Iris pigment epithelial cell (primary cell): ENCODE measurements at places on chromosomes 5 and 9.

- DNase-seq: peak; percentile 42
Measured at GRCh38 chr5:74948031-74948546, 81.9 kb upstream of the FAM169A start.

GRCh38 chr5:171840711-171841522 lies 55.3 kb downstream of the SMIM23 start:
- no peak for DNase-seq

DNA sequence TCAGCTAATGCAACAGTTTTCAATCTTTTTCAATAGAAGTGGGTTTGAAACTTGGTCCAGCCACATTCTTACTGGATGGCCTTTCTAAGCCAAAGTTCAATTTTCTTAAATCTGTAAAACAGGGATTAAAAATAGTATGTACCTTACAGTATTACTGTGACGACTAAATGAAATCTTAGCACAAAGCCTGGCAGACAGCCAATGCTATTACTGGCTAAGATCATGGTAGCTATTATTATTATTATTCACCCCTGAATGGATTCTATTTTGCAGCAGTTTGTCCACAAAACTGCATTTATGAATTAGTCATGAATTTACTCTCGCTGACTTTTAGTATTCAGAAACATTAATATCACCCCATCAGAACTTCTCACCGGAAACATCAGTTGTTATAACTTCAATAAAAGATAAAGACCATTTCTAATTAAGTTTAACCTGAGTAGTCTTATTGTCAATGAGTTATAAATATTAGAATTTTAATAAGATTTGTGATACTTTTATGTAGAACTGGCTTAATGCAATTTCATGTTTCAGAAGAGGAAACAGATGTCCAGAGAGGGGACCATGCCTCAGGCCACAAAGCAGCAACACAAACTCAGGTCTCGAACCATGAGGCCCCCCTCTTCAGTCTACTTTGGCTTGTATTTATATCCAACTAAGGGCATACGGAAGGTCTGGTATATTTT lies 468.2 kb downstream of the ARHGEF28 start:
- DNase-seq: peak; percentile 64

- no peak for DNase-seq
Measured at GRCh38 chr9:91572044-91572443, 148.4 kb upstream of the NFIL3 start.

GRCh38 chr9:677461-678097 lies 163.9 kb upstream of the DMRT1 start:
- DNase-seq: no peak

GRCh38 chr9:74742792-74743730 lies 144.7 kb downstream of the TRPM6 start:
- DNase-seq: peak; percentile 44

GRCh38 chr5:32581010-32581785 lies 4.2 kb upstream of the SUB1 start:
- no peak for DNase-seq

- DNase-seq: no peak
Measured at GRCh38 chr9:108748776-108749175, 107.0 kb downstream of the ACTL7B start.

DNA sequence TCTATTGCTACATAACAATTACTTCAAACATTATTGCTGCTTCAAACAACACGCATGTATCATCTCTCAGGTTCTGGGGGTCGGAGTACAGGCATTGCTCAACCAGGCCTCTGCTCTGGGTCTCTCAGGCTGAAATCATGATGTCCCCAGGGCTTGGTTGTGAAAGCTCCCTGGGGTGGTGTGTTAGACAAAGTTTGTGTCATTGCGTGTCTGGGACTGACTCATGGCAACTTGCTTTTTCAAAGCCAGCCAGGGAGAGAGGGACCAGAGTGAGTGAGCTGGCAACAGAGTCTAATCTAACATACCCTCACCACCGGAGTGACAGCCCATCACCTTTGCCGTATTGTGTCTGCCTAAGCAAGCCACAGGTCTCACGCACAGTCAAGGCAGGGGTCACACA lies 259.2 kb upstream of the NFIL3 start:
- DNase-seq: peak; percentile 27

- no peak for DNase-seq
Measured at GRCh38 chr9:69743930-69744329, 15.9 kb downstream of the PTAR1 start.

GRCh38 chr9:98101868-98102273 lies 17.2 kb downstream of the TRIM14 start:
- DNase-seq: peak; percentile 59

DNA sequence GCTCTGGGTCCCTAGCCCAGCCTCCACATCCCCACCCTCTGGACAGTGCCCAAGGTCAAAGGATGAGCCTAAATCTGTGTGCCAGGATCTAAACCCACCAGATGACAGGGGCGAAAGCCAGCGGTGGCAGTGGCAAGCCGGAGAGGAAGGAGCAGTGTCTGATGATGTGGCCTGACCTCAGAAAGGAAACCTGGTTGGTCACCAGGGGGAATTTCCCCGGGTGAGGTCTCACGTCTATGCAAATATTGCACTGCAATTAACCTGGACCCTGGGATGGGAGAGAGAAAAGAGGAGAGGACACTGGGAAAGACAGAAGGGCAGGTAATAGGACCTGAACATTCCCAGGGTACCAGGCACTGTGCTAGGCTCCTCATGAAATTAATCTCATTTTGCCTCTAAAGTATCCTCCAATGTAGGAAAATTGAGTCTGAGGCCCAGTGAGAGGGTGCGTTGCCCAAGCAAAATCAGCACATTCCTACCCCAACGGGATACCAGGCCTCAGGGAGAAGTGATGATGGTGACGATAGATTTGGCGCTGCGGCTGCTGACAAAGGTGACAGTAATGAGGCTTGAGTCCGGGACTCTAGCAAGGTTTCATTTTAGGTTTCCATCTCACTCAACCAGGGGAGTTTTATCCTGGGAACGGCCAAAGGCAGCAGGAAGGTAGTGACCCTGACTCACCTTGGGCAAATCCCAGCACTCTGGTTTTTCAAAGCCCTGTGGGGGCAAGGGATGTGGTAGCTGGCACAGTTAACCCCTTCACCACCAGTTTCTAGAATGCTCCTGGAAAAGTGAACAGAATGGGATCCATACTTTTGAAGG lies 13.4 kb upstream of the TNIP1 start:
- DNase-seq: peak; percentile 49

GRCh38 chr5:1430121-1430795 lies 15.0 kb downstream of the SLC6A3 start:
- DNase-seq: no peak

GRCh38 chr9:94002316-94003140 lies 47.4 kb upstream of the BARX1 start:
- peak; percentile 63 for DNase-seq

- DNase-seq: peak; percentile 48
Measured at GRCh38 chr5:139138809-139139208, 59.4 kb downstream of the SIL1 start.

DNA sequence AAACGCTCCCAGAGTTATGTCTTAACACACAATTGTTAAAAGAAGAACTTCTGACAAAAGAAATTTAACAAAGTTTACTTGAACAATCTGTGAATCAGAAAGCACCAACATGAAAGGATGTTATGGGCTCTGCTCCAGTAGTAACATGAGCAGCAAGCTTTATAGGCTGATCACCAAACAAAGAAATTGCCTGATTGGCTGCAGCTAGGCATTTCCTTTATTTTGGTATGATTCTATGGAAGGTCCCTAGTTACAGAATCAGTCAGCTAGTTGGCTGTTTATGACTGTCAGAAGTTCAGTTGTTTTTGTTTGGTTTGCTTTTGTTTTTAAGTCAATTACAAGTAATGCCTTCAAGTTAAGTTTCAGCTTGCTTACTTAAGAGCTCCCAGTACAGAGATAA lies 102.4 kb upstream of the SMC2 start:
- peak; percentile 76 for DNase-seq

GRCh38 chr5:88287846-88288527 lies 19.3 kb upstream of the TMEM161B start:
- DNase-seq: no peak

DNA sequence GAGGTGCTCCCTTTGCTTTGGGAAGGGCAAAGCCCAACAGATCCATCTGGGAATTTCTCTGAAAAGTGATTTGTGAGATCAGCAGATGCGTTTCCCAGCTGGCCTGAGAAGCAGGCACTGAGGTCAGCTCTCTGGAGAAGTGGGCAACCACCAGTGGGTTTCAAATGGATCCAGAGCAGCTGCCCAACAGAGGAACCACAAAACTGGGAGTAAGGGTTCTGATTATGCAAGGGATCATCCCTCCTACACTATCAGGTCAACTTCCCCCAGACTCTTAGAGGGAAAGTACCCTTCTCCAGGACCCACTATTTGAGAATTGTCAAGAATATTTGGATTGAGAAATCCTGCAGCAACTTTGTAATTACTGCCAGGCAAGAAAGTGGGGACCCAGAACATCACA lies 21.7 kb downstream of the CCL28 start:
- no peak for DNase-seq

DNA sequence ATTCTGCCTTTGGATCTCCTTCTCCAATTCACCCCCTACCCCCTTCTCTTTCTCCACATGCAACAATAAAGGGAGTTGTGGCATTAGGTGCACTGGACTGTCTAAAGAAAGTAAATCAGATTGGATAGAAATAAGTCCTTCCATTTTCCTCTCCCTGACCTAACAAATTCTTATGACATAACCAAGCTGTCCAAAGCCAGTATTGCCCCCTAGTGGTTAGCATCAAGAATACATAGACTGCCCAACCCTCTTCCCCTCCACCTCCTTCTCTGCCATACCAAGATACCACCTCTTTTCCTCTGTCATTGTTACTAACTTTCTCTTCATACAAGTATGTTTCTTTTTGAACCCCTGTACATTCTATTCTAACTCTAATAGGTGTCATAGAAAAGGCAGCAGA lies 45.7 kb downstream of the PPARGC1B start:
- DNase-seq: no peak

DNA sequence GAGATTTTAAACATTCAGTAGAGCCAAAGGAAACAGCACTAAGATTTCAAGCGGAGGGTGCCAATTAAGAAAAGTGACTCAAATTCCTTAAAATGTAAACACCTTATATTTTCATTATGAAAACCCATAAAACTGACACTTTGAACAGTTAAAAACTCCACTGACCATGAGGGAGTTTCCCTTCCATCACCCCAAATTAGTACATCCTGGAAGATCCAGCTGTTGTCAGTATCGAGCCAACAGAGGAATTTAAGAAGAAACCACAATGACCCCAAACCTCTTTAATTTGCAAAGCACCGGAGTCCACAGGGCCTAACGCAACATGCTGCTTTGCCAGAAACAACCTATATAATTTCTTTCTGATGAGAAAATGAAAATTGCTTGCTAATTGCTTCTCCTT lies 41.3 kb downstream of the ROR2 start:
- peak; percentile 43 for DNase-seq

DNA sequence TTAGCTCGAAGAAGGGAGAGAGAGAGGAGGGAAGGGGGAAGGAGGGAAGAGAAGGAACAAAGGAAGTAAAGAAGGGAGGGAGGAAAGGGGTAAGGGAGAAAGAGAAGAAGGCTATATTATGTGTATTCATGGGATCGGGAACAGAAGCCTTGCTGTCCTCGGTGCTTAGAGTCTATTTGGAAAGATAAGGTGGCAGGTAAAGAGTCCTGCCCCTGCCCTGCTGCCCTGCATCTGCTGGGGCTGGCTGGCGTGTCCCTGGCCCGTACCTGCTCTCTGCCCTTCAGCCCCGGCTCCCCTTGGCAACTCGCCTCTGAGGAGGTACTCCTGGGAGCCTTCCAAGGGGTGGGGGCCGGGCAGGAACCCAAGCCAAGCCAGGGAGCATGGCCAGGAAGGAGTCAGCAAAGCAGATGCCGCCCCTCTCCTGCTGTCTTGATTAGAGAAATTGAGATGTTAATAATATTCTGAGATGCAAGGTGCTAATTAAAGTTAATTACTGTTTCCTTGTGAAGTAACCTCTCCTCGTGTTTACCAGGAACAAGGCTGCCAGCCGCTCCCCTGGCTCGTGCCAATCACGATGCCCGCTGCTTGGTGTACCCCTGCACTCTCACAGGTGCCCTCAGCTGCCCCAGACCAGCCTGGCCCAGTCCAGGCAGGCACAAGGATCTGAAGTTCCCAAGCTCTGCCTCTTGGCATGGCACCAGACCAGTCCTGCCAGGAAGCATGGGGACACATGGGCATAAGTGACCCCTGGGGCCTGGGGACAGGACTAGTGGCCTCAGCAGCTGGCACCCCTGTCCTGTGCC lies 36.6 kb downstream of the PCDH1 start:
- no peak for DNase-seq

- DNase-seq: peak; percentile 21
Measured at GRCh38 chr5:60101573-60101972, 208.0 kb upstream of the PDE4D start.

DNA sequence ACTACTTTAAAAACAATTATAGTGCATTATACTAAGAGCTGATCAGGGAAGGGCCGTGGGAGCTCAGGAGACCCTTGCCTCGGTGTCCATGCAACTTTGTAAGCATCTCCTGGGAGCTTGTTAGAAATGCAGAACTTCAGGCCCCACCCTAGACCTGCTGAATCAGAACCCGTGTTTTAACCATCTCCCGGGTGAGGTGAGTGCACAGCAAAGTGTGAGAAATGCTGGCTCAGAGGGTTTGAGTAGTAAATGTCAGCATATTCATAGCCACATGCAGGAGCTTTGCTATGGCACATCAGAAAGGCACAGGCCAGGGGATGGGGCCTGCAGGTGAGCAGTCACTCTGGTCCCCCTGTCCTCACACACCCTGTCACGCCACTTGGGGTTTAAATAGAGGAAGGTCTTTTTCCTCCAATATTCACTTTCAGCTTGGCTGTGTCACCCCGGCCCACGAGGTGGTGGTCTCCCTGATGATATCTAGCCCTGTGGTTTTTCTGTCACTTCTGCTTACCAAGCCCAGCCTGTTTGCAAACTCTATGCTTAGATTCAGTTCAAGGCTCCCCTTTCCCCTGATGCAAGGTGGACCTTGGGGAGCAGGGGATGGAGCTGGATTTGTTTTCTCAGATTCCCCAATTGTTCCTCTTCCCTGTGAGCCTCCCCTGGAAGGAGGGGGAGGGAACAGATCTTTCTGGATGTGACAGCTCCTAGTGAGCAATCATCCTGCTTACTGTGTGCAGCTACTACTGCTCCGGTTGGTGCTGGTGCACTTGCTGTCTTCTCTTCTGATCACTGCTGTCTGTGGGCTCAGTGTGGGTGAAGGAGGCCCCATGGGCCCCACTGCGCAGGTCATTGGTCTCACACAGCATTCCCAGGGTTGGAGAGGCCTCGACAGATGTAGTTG lies 51.8 kb upstream of the TGFBR1 start:
- DNase-seq: no peak

DNA sequence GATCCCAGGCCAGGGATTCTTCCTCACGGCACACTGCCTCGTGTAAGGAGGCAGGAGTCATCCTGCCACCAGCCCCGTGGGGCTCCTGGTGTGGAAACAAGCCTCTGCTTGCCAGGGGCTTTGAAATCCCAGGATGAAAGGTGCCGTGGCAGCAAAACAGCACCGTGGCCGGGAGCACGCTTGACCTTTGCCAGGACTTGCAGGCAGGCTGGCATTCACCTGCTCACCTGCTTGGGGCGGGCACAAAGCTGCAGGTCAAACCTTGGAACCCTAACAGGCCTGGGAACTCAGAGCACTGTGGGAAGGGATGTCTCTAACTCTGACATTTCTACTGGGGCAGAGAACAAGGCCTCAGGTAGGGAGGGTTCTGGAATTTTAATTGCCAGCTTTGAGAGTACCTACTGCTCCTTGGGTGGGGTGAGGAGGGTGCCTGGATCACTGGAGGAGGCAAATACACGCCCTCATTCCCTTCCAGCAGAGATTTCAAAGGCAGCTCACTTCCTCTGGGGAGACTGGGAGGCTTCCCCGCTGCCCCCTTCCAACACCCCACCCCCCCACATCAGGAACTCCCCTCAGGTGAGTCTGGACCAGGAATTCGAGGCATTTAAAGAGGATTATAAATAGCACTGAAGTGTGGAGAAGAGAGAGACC lies 45.6 kb upstream of the STXBP1 start:
- DNase-seq: no peak
